ENCODE measurements at places on chromosomes 5 and 9.

DNA sequence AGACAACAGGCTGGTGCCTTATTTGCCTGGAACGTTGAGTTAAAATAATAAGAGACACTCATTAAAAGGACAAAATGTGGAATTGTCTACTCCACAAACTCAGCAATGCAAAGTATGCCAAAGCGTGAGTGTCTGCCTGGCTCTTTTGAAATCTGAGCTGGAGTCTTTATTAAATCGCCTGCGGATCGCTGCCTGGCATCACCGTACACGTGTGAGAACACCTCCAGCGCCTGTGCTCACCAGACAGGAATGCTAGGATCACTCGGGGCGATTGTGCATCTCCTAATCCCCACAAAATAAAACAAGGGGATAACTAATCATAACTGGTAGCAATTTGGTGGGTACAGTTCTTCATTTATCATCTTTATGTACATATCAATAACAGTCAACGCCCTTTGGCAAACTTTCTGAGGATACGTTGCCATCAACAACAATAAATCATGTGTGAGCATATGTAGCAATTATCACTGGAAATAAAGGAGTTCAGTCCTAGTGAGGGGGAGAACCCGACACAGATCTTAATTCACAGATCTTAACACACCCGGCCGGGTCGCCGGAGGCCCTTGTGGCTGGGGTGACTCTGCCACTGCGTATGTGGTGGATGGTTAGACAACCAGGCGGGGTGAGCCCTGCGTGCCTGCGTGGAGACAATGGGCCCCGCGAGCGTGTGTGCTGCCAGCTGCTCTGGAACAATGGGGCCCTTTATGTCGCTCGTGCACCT lies 284.9 kb upstream of the IRX1 start:
- DNase-seq: no peak

GRCh38 chr5:39156082-39156481 lies 63.3 kb downstream of the FYB1 start:
- DNase-seq: no peak

DNA sequence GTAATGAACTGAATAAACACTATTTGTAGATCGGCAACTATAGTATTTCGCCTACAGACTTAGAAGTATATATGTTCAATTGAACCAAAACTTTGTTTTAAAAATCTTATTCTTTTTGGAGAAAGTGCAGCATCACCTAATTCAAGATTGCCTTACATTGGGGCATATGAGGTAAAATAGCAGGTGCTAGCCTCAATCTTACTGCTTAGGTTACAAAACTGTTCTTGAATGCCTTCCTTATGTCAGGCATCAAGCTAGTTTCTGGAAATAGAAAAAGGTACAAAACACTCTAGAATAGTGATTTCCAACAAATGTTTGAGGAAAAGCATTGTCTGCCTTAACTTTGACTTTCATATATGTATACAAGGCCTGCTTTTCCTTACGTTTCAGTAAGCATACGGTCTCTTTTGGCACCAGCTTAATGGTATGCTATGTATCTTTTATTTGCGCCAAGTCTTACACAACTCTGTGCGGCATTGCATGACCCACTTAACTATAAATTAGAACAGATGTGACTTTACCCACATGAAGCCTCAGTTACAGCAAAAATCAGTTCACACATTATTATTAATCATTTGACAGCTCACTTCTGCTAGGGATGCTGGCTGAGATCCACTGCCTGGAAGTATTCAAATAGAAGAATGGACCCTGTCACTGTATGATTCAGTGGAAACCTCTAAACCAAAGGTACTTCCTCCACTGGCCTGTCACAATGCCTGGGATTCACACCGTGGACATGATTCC lies 174.1 kb downstream of the PRELID2 start:
- DNase-seq: no peak

GRCh38 chr9:92746567-92747458 lies 17.8 kb downstream of the BICD2 start:
- no peak for DNase-seq

- no peak for DNase-seq
These were observed 395.4 kb downstream of the NTRK2 start for GRCh38 chr9:85064811-85065371.

DNA sequence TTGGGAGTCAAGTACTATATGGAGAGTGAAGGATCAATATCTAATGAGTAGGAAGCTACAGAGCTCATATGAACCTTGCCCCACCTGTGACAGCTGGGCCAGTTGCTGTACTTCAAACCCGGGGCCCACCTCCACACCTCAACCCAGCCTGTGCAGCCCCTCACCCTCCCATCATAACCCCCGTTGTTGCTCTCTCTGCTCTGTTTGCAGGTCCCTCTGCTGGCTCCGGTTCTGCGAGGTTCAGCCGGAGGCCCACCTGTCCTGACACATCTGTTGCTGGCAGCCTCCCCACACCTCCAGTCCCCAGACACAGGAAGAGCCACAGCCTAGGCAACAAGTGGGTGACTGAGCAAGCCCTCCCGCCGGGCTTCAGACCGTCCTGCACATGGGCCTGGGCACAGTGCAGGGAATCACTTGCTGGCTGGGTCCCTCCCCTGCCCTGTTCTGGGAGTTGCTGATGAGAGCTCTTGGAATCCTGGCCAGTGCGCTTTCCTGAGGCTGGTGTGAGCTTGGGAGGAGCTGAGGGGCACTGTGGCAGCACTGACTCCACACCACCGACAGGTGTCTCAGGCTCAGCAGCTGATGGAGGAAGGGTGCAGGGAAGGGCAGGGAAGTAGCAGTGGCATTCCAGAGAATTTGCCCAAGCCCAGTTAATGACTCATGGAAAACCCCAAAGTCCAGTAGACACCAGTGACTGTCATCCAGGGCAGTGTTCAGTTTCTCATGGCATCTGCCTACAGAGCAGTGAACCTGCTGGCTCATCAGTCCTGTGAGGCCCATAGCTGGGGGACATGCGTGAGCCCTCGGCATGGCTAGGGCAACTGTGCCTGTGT lies 69.5 kb upstream of the GARNL3 start:
- no peak for DNase-seq

- DNase-seq: peak; percentile 2
These were observed 13.5 kb upstream of the DRD1 start for GRCh38 chr5:175457466-175457865.

- no peak for DNase-seq
These were observed 149.0 kb downstream of the SSBP2 start for GRCh38 chr5:81601919-81602318.

GRCh38 chr5:115033861-115034260 lies 135.8 kb downstream of the TRIM36 start:
- DNase-seq: no peak

DNA sequence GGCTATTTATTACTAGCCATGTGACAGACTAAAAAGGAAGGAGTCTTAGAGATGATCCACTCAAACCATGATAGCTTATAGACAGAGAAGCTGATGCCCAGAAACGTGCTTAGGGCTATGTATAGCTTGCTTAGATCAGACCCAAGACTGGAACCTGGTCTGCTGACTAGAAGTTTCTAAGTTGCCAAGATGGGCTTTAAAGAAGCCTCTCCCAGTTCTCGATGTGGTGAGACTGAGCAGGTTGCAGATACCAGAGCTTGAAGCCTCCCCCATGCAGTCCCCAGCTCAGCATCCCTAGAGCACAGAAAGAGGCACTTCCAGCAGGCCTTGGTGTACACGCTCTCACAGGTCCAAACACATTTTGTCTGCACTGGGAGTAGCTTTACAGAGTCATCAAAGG lies 51.1 kb upstream of the ATP10B start:
- DNase-seq: no peak

DNA sequence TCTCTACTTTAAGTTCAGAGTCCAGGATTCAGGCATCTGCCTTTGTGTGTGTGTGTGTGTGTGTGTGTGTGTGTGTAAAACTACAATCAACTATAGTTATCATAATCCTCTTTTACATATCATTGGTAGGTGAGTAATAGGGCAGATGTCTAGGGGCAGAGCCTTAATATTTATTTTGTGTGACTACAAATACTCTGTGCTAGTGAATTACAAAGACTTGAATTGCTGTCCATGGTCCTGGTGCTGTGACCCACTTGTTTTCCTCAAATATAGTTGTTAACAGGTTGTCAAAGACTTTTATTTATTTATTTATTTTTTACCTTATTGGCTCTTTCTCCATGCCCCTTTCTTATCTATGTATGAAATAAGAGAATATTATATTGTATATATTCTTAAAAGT lies 196.8 kb downstream of the ANXA1 start:
- no peak for DNase-seq

DNA sequence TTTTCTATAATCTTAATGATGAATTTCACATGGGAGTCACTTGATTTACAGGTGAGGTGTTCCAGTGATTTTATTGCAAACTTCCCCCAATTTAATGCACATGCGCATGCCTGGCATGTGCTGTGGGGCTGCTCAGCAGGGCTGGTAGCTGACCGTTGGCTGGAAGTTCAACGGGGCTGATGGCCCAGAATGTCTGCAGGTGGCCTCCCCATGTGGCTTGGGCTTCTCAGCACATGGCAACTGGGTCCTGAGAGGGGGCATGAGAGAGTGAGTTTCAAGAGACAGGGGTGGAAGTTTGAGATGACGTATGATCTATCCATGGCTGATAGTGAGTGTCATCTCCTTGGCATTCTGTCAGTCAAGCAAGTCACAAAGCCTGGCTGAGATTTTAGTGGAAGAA lies 259.8 kb downstream of the ZSWIM6 start:
- DNase-seq: no peak

- no peak for DNase-seq
These were observed 45.4 kb upstream of the CLPTM1L start for GRCh38 chr5:1390333-1390732.

DNA sequence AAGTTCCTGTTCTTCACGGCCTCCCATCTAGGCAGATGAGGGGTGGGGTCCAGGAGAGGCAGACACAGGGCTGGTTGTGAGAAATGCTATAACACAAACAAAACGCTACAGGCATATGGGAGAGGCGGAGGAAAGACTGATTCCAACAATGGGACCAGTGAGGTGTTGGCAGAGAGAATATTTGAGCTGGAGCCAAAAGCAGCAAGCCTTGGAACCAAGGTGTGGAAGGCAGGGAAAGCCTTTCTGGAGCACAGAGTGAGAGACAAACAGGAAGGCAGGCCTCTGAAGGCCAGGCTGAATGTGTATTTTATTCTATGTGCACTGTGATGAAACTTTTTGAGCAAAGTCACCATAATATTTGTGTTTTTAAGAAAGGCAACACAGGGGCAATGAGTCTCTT lies 2.9 kb downstream of the ATPSCKMT start:
- no peak for DNase-seq

DNA sequence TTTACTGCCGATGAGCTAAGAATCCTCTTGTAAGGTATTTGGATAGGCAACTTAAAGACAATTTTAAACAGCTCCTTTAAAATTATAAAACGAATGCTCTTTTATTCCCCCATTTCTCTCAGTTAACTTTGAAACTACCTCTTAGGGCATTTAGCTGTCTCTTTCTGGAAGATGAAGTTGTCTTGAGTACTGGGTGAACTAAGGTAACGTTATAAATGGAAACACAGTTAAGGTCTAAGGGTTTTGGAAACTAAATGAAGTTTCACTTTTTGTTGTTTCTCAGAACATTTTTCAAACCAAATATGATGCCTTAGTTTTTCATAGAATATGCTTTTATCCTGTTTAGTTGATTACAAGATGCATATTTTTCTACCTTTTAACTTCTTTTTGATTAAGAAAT lies 6.8 kb downstream of the UBE2R2 start:
- no peak for DNase-seq

DNA sequence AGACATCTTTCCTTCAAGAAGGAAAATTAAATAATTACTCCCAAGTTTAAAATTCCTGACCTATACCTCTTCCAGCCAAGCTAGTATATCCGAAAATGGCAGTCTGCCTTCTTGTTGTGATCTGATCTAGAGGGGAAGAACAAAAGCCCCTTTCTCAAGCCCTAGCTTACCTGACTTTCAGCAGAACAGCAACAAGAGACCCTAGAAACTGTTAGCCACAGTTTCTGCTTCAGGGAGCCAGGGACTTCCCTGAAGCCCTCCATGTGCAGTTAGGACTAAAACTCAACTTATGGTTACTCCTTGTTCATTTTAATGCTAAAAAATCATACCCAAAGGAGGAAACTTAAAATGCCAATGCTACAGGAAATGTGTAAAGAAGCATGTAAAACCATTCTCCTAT lies 366.7 kb upstream of the CTNND2 start:
- DNase-seq: no peak

DNA sequence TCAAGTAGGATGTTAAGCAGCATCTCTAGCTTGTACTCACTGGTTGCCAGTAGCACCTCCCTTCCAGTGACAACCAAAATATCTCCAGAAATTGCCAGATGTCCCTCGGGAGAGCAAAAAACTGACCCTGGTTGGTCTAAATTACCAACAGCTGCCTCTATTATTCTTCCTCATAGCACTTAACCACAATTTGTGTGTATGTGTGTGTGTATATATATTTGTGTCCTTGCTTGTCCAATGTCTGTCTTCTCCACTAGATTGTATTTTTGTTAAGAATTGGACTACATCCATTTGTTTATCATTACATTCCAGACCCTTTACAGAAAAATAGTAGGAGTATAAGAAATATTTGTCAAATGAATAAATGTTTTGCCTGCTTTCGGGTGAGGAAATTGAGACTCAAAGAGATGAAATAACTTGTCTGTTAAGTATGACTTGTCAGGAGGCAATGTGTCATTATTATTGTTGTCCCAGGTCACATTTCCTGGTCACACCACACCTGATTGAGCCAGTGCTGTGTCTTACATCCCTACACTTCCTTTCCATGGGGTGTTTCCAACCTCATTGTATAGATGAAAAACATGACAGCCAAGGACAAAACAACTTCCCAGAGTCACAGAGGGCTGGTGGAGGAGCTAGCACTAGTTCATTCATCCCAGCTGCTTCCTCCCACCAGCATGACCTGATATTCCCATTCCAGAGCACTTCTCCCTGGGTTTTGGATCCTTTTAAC lies 11.4 kb upstream of the GRPEL2 start:
- DNase-seq: no peak

DNA sequence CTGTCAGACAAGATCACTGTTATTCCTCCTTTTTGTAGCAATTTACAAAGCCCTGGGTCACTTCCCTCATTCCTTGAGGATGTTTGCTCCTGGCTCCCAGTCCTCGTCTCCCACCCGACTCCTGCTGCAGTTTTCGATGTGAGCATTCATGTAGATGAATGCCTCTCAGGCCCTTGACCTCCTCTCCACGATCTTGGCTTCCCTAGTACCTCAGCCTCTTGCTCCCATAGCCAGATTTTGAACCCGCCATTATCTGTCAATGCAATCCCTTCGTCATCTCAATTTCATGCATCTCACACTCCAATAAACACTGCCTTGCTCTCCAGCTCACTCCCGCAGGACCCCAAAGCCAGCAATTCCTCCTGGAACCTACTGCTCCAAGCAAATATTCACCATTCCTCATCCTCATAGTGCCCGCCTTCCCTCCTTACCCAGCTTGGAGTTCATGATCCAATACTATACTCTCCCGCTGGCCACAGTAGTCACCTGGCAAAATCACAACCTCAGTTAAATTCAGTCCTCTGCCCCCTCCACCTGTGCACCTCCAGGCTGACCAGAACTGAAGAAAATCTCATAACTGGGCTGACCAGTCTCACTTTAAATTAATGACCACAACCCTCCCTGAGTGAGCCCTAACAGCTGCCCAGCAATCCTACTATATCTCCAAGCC lies 35.1 kb upstream of the JADE2 start:
- DNase-seq: no peak

GRCh38 chr5:137218896-137219295 lies 280.2 kb downstream of the SPOCK1 start:
- no peak for DNase-seq

Measured in suppressor macrophage treated with lipopolysaccharide for 4 hours (primary cell).